ENCODE measurements at places on chromosomes 16 and 17.

DNA sequence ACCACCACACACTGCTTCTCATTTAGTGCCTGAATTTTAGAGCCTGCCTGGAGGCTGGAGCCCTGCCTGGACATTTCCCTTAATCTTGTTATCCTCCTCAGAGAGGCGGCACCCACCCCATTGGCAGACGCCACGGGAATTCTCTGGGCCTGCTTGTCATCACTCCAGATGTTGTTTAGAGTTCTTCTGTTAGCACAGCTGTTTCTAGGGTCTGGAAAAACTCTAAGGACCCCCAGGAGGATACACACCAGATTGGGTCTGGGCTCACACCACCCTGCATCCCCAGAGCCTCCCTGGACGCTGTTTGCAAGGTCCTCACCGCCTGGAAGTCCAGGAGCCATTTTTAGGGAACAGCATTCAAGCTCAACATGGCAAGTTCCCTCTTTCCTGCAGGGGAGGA, 565 bp upstream of the XAF1 start:
- DNase-seq, result peak; percentile 77

DNA sequence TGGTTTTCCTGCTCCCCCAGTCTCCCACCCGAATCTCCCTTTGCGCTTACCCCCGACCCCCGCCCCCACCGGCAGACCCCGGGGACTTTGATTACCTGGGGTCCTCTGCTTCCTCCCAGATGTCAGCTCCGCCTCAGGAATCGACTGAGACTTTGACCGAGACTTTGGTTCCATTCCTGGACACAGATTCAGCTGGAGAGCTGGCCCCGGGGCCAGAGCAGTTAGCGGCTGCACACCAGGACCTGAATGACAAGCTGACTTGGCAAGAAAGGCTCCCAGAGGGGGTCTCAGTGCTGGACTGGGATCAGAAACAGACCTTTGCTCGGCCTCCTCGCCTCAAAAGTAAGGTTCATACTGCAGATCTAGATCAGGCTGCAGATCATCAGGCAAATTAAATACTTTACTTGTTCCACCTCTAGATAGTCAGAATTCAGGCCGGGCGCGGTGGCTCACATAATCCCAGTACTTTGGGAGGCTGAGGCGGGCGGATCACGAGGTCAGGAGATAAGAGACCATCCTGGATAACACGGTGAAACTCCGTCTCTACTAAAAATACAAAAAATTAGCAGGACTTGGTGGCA, 60.3 kb upstream of the FBXO47 start:
- peak; percentile 24 for DNase-seq

GRCh38 chr17:51422634-51423033, 162.3 kb downstream of the UTP18 start:
- no peak for DNase-seq

DNA sequence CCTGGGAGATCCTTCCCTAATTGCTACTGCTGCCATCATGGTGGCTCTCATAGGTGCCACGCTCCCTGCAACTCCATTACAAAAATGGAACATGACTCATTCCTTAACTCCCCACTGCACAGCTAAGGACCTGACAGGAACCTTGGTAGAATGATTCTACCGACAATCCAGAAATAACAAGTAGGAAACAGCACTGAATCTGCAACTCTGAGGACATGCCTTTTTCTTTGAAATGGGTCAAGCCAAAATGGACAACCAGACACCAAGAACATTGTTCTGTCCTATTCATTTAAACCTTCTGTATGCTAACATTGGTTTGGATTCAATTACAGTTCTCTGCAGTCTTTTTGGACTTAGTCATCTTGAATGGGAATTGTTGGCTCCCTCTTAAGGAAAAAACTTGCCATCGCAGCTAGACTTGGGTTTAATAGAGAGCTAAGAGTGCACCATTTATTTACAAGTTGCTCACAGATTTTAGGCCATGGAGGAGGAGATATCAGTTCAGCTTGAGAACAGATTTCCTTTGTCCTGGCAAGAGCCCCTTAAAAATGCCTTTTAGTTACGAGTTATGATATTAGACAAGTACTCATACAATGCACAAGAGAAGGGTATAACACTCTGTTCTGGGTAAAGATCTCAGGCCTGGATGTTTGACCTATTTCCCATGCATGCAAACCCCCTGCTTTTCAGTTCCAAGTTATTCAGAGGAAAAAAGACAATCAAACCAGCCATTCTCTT, 20.9 kb upstream of the NSRP1 start:
- DNase-seq, result no peak

Data from lung (tissue), 17 donors.